ENCODE measurements at places on chromosomes 6 and 20.

GRCh38 chr6:37242429-37243052 lies 15.0 kb upstream of the TBC1D22B start:
- no peak overlapping the region for H3K4me3 ChIP-seq
- no peak for DNase-seq
- peak overlapping the region; percentile 58 for H3K27ac ChIP-seq
- no peaks in the 10 kb centered on the region for H3K36me3 ChIP-seq

- DNase-seq: no peak
- no peaks in the 10 kb centered on the region for H3K27me3 ChIP-seq
- H3K4me3 ChIP-seq: no peak overlapping the region
- no peaks in the 10 kb centered on the region for H3K36me3 ChIP-seq
Measured at GRCh38 chr6:147879031-147879580, 370.6 kb downstream of the SAMD5 start.

GRCh38 chr6:36594816-36595643 lies 868 bp downstream of the SRSF3 start:
- DNase-seq: peak; percentile 50
- peaks cover 44% of the 10 kb centered on the region for H3K4me1 ChIP-seq
- H3K4me3 ChIP-seq: peak overlapping the region; percentile 84
- H3K27ac ChIP-seq: peak overlapping the region; percentile 99
- peaks cover 36% of the 10 kb centered on the region for H3K36me3 ChIP-seq
- no peaks in the 10 kb centered on the region for H3K27me3 ChIP-seq

GRCh38 chr6:55410674-55411073 lies 83.4 kb downstream of the GFRAL start:
- no peaks in the 10 kb centered on the region for H3K36me3 ChIP-seq
- H3K4me3 ChIP-seq: no peak overlapping the region
- no peak for DNase-seq

GRCh38 chr20:59821201-59821600 lies 112.2 kb downstream of the SYCP2 start:
- no peaks in the 10 kb centered on the region for H3K27me3 ChIP-seq
- H3K36me3 ChIP-seq: no peaks in the 10 kb centered on the region
- no peaks in the 10 kb centered on the region for H3K4me1 ChIP-seq

DNA sequence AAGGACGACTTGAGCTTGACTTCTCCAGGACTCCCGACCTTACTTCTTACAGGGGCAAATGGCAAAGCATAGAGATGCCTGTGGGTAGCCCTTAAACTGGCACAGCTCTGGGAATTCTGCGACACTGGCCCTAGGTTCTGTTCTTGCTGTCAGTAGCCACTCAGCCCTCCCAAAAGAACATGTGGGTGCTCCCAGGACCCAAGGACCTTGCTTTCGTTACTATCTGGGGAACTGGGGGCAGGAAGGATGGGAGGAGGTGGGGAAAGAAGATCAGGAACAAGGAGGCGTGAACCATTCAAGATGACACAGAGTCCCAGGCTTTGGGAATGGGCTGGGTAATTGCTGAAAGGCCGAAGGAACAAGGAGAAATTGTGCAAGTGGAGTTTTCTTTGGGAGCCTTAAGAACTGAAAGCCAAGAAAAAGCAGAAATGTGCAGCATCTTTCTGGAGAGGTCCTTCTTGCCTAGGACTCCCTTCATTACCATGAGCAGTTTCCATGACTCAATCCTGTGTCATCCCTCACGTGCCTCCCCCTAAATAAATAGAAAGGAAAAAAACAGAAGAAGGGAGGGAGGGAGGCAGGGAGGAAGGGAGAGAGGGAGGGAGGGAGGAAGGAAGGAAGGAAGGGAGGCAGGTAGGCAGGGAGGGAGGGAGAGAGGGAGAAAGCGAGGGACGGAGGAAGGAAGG lies 284.6 kb upstream of the FOXQ1 start:
- no peaks in the 10 kb centered on the region for H3K36me3 ChIP-seq
- no peak for DNase-seq
- H3K4me3 ChIP-seq: no peak overlapping the region
- no peaks in the 10 kb centered on the region for H3K4me1 ChIP-seq
- H3K27me3 ChIP-seq: no peaks in the 10 kb centered on the region

DNA sequence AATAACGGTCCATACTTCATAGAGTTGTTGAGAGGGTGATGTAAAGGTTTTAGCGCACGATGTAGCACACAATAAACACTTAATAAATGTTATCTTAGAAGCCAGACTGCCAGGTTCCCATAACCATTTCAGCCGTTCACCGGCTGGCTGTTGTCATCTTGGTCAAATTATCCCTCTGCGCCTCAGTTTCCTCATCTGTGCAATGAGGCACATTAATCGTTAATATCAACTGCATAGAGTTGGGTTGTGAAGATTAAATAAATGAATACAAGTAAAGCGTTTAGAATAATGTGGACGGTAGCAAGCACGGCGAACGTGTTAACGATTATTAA lies 432 bp upstream of the PSMF1 start:
- peak overlapping the region; percentile 89 for H3K27ac ChIP-seq
- H3K36me3 ChIP-seq: no peaks in the 10 kb centered on the region
- H3K4me3 ChIP-seq: peak overlapping the region; percentile 97
- peaks cover 42% of the 10 kb centered on the region for H3K4me1 ChIP-seq
- no peak for DNase-seq

DNA sequence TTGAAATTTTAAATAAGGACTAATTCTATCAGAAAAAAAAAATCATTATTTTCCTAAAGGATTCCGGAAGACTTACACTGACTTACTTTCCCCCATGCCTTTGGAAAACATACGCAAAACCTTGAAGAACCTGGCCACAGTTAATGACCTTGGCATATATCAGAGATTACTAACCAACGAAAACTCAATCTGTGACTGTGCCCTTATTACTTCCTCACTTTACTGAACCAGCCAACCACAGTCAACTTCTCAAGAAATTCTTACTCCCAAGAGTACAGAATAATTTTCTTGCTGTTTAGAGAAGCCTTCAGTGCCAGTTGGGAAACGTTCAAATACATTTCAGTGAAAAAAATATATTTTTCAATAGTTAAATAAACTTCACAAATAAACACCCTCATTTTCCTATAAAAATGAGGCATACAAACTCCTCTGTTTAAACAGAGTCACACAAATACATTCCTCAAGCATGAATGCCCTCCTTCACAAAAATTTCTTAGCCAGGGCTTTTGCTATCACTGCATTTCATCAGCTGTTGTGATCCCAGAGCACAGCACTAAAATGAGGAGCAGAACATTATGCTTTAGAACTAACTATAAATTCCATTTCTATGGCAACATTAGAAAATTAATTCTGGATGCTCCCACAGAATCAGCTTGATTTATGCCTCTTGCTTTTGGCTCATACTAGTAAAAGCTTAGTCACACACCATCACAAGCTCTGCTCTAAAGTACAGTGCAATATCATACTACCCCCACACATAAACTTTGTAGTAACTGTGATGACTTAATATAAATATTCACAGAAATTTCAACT lies 117.6 kb downstream of the DST start:
- H3K27me3 ChIP-seq: no peaks in the 10 kb centered on the region
- DNase-seq: no peak
- peak overlapping the region; percentile 60 for H3K27ac ChIP-seq
- H3K36me3 ChIP-seq: peaks cover 31% of the 10 kb centered on the region

DNA sequence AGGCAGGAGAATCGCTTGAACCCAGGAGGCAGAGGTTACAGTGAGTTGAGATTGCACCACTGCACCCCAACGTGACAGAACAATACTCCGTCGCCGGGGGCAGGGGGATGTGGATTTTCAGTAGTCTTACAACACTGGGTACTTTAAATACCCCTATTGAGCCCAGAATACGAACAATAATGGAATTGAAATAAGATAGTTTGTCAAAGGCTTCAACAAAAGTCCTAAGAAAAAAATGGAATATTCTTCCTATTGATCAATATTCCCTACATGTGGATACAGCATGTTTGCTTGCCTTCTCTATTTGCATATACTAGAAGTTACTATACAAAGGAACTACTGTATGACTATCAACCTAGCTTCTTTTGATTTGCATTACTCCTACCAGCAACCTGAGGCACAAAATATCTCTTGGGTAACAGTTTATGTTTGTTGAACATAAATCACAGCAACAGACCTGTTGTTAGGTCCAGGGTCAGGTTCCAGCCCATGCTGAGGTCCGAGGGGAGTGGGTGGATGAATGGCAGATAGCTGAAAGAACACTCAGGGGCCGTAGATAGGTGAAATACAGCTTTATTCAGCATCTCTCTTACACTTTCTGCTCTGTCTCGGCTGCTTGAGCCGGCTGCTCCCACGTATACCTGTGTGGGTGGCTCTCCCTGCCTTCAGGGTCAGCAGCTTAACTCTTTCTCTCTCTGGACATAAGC lies 23.8 kb downstream of the MAN1A1 start:
- H3K27me3 ChIP-seq: no peaks in the 10 kb centered on the region
- H3K4me3 ChIP-seq: no peak overlapping the region
- H3K27ac ChIP-seq: no peak overlapping the region

DNA sequence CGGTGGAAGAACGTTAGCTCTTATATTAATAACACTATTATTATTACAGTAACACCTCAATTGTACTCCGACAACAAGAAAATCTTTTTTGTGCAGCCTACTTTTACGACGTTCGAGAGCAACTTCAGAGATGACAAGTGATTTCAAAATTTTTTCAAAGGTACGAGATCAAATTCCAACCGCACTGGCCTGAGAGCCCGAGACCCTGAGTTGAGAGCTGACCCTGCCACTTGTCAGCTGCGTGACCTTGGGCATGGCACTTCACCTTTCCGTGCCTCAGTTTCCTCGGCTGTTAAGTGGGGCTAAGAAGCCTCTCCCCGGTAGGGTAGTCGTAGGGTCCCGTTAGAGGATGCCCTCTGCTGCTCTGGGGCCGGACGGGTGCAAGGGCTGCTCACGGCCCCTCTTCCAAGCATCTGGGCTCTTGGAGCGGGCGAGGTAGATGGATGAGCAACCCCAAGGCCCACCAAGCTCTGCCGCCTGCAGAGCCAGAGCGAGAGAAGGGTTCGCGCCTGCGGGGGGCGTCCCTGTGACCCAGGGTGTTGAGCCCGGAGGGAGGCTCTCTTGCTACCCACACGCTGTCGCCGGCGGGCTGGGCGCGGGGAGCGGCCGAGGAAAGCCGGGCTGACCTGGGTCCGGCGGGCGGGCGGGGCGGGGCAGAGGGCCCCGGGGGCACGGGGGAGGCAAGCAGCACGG lies 510 bp downstream of the NDRG3 start:
- peak; percentile 35 for DNase-seq
- H3K4me3 ChIP-seq: peak overlapping the region; percentile 94
- H3K27me3 ChIP-seq: no peaks in the 10 kb centered on the region

GRCh38 chr6:108263371-108263770 lies 2.5 kb upstream of the SNX3 start:
- no peaks in the 10 kb centered on the region for H3K27me3 ChIP-seq
- H3K4me1 ChIP-seq: peaks cover 12% of the 10 kb centered on the region
- no peak overlapping the region for H3K27ac ChIP-seq
- H3K36me3 ChIP-seq: no peaks in the 10 kb centered on the region
- no peak overlapping the region for H3K4me3 ChIP-seq

GRCh38 chr6:8494730-8495129 lies 59.4 kb upstream of the SLC35B3 start:
- no peaks in the 10 kb centered on the region for H3K27me3 ChIP-seq
- H3K4me1 ChIP-seq: no peaks in the 10 kb centered on the region
- H3K27ac ChIP-seq: no peak overlapping the region
- no peak for DNase-seq

All from gastrocnemius medialis (tissue), 4 donors.